ENCODE measurements at places on chromosomes 12 and 14.

GRCh38 chr12:120370343-120371243, 1.6 kb upstream of the MSI1 start:
- DNase-seq = no peak

DNA sequence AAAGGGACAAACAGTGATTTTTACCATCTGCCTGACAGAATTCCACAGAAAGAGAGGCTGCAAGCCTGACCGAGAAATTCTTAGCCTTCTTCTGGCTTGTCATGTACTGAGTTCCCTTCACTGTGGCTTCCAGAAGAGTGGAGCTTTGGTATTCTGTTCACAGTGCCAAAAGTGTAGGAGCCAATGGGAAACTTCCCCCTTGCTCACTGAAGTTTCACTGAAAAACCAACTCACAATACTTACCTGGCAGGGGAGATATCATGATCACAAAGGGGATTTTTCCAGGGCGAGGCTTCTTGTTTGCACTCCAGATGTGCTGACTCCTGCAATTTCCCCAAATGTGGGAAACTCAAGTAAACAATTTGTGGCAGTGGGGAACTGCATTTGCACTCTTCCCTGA, 31.7 kb upstream of the MMP19 start:
- DNase-seq = no peak

DNA sequence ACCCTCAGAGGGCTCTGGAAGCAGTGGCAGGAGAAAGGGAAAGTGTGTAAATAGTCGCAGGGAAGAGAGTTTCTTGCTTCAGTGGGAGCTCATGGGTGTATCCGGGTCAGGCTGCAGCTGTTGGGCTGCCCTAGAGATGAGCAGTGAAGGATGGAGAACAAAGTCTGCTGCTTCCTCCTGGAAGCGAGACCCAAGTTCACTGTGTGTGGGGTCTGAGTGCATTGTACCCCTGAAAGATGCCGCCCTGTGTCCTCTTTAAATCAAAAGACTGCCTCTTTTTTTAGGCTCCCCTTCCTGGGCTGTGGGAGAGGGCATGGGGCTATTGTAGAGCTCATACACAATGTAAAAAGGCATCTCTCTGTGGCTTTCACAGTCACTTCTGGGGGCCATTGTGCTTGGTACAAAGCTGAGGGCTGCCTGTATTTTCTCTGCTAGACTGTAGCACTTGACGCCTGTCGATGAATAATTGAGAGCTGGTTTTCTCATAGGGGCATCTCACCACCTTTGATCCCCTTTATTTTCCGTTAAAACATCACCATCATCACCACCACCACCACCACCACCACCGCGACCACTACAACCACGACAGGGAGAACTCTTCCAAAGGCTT, 16.7 kb downstream of the CHST11 start:
- no peak for DNase-seq

GRCh38 chr14:87643005-87643404, 350.0 kb downstream of the GALC start:
- no peak for DNase-seq

DNA sequence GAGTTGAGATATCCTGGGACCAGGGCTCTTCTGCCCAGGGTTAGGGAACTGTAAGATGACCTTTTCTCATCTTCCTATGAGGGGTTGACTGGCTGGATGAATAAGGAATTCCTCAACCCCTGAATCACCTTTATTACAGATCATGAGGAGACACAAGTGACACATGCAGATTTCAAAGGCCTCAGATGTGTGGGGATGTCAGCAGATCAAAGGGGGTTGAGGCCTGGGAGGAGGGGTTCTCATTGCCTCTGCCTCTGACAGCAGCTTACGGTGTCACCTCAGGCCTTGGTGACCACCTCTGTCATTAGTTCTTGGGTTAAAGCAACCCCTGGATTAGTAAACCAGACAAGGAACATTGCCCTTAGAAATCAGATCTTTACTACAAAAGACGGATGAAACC, 2.1 kb upstream of the KRT72 start:
- no peak for DNase-seq

GRCh38 chr14:105193916-105194782, 13.0 kb upstream of the NUDT14 start:
- no peak for DNase-seq

GRCh38 chr14:68574461-68574860, 218.4 kb downstream of the ZFP36L1 start:
- no peak for DNase-seq

GRCh38 chr14:79534703-79535353, 676.5 kb downstream of the DIO2 start:
- no peak for DNase-seq

- no peak for DNase-seq
Measured at GRCh38 chr14:34713122-34713680, 1.2 kb downstream of the CFL2 start.

DNA sequence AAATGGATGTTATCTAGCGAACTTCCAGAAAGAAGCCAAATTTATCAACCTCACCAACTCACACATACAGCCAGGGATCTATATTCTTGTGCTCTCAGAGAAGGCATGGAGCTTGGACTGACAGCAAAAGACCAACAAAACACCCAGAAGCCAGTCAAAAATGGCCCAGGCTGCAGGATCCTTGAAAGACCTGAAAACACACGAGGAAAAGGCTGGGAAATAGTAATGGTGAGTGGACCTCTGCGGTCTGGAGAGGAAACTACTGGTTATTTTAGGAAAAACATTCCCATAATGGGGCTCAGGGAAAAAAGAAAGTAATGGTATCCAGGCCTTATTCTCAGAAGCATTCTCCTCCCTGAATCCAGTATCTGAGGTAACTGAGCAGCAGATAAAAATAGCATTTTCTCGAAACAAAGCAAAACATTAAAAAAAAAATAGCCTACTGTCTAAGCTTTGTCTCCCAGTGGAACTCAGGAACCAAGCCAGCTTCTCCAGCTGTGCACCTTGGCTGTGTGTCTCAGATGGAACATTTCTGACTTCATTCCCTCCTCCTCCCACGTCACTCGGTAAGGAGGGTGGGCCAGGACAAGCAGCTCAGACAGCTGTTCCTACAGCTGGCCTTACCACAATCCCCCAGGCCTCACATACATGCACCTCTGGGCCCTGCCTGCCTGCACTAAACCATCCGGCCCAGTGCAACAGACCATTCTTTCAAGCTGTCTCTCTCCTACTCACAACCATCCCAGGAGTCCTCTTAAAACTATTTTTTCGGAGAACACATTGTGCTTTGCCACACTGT, 249.9 kb downstream of the DAD1 start:
- DNase-seq = no peak

DNA sequence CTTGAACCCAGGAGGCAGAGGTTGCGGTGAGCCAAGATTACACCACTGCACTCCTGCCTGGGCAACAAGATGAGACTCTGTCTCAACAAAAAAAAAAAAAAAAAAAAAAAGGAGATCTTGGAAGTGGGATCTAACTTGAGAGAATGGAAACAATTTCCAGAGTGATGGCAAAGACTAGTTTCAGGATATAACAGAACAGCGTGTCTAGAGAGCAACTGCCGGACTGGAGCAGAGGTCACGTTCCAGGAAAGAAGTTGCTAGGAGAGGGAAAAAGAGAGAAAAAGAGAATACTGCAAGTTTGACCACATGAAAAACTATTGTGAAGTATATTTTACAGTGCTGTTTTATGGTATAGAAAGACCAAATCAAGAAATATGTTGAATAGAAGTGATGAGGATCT, 118.0 kb downstream of the MON2 start:
- DNase-seq = no peak

- no peak for DNase-seq
Measured at GRCh38 chr12:94849411-94849976, 154.0 kb downstream of the NDUFA12 start.

DNA sequence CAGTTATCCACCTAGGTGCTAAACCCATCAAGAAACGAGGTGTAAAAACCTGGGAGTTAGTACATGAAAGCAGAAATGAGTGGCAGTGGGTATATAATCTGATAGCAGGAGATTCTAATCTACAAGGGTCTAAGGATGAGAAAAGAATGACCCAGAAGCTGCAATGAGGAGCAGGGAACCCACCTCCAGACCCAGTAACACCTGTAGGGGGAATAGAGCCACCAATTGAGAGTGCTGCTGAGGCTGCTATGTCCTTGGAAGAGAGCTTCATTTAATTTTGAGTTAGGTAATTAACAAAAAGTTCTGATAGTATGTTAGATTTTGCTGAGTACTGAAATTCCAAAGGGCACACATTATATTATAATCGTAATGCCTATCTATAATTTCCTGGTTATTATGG, 89.8 kb downstream of the KITLG start:
- DNase-seq = no peak

- DNase-seq = no peak
Measured at GRCh38 chr12:94618995-94619695, 31.2 kb downstream of the TMCC3 start.

GRCh38 chr12:102513272-102513671, 32.9 kb upstream of the IGF1 start:
- DNase-seq = no peak

DNA sequence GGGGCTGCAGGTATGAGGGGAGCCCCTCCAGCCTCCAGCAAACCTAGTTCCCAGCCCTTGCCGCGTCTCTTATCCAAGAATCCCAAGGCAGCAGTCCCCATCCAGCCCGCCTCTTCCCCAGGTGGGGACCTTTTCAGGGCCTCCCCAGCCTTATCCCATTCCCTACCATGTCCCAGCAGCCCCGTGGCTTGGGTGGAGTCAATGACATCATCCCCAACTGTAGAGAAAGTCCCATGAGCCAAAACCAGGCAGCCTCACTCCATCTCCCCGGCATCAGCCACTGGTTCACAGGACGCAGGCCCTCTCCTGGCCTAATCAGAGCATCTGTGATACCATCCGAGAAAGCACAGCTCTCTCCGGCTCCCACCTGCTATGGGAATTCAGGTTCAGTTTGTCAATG, 131.0 kb downstream of the NCOR2 start:
- DNase-seq = no peak
